ENCODE measurements at places on chromosomes 7 and 10.

DNA sequence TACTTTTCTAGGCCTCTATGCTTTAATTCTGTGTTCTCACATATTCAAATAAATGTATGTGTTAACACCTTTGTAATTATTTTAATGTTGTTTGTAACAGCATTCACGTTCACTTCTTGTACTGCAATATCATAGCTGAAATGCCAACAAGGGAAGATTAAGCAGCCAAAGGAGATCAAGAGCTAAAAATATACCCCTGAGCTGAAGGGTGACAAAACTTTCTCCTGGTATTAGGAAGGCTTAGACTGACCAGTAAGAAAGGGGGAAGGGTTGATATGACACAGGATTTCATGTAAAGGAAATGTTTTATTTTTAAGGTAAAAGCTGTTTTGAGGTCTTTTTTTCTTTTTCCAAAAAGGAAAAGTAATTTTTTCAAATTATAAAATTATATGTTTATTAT lies 40.4 kb upstream of the VDAC2 start:
- peaks cover 34% of the 10 kb centered on the region for H3K4me1 ChIP-seq
- no peak for DNase-seq
- H3K27ac ChIP-seq = no peak overlapping the region
- no peaks in the 10 kb centered on the region for H3K27me3 ChIP-seq
- peaks cover 22% of the 10 kb centered on the region for H3K36me3 ChIP-seq

DNA sequence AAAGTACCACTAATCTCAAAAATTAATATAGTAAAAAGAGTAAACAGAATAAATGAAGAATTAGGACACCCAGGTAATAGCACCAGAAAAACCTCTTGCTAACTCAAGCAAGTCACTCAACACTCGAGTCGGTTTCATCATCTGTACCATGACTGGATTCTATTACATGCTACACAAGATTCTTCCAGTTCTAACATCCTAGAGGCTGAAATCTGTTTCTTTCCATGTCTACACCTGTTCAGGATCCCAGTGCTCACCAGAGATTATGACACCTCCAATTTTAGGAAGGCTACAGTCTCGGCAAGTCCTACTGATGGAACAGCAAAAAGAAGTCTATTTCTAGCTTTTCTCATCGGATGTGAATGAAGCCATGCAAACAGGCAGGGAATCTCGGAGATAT lies 95.3 kb upstream of the ANK3 start:
- H3K27ac ChIP-seq = no peak overlapping the region
- H3K4me1 ChIP-seq = no peaks in the 10 kb centered on the region
- no peaks in the 10 kb centered on the region for H3K36me3 ChIP-seq
- no peak for DNase-seq
- no peaks in the 10 kb centered on the region for H3K27me3 ChIP-seq

GRCh38 chr10:112613620-112614019 lies 166.6 kb downstream of the VTI1A start:
- no peak overlapping the region for H3K4me3 ChIP-seq
- DNase-seq = no peak
- H3K4me1 ChIP-seq = no peaks in the 10 kb centered on the region
- H3K27me3 ChIP-seq = no peaks in the 10 kb centered on the region
- H3K36me3 ChIP-seq = peaks cover 13% of the 10 kb centered on the region

GRCh38 chr10:84211566-84211965 lies 13.8 kb downstream of the LRIT2 start:
- H3K36me3 ChIP-seq = no peaks in the 10 kb centered on the region

- no peak for DNase-seq
- no peaks in the 10 kb centered on the region for H3K4me1 ChIP-seq
- no peak overlapping the region for H3K27ac ChIP-seq
- no peaks in the 10 kb centered on the region for H3K27me3 ChIP-seq
- no peaks in the 10 kb centered on the region for H3K36me3 ChIP-seq
Measured at GRCh38 chr7:79241288-79242060, 212.0 kb downstream of the MAGI2 start.

- no peaks in the 10 kb centered on the region for H3K4me1 ChIP-seq
- no peak overlapping the region for H3K4me3 ChIP-seq
- no peaks in the 10 kb centered on the region for H3K36me3 ChIP-seq
- no peak for DNase-seq
Measured at GRCh38 chr7:28688651-28689050, 269.5 kb downstream of the TRIL start.

All from activated naive CD8-positive, alpha-beta T cell treated with anti-CD3 and anti-CD28 coated beads, Interleukin-2, amount 50 U/mL, for 24 hours (primary cell).